ENCODE measurements at places on chromosomes 1 and 21.

GRCh38 chr1:115476616-115477015, 138.6 kb upstream of the NGF start:
- no peak for DNase-seq

GRCh38 chr1:162026881-162027280, 3.2 kb upstream of the OLFML2B start:
- no peak for DNase-seq

DNA sequence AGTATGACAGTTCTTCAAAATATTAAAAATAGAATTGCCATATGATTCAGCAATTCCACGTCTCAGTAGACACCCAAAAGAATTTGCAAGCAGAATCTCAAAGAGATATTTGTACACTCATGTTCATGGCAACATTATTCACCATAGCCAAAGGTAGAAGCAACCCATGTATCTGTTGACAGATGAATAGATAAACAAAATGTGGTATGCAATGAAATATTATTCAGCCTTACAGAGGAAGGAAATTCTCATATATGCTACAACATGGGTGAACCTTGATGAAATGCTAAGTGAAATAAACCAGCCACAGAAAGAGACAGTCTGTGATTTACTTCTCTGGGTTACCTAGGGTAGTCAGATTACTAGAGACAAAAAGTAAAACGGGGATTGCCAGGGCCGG, 47.0 kb downstream of the NAV1 start:
- DNase-seq: no peak

DNA sequence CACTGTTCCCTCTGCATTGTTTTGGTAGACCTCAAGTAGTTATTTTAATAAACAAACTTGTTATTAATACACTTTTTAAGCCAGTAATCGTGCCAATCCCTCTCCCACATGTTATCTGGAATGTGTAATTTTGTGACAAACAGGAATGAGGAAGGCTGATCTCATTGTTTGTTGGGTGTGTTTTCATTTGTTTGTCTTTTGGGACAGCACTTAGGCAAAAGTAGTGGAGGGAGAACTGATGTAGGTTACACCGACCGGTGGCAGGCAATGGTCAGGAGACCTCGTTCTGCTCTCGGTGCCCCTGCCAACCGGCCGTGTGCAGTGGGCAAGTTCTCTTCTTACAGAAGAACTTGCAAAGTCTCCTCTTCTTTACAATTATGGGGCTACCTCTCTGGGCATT, 99.8 kb downstream of the HUNK start:
- no peak for DNase-seq

DNA sequence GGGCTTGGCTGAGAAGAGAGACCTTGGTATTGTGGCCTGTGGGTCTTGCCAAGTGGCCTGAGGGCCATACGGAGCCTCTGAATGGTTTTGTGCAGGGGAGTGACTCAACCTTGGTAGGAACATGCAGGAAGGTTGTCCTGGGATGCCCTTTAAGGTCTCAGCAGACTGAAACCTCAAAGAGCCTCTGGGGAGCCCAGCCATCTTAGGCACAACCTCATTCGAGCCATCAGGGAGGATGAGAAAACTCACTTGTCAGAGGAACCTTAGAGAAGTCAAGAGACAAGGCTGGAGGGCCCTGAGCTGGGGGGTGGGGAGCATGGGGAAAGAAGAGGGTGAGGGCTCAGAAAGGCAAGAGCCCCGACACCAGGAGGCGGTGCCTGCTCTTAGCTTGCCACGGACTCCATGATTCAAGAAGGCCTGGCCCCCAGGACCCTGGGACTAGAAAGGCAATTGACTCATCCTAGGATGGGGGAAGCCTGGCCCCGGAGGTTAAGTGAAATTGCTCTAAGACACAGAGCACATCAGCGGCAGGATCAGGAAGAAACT, 13.0 kb downstream of the IFI6 start:
- no peak for DNase-seq

Measured in CD4-positive, alpha-beta T cell treated with Interleukin-10 for 1 hour (primary cell).